ENCODE measurements at places on chromosomes 11 and 22. TPM values are rescaled to one million over a fixed set of nuclear protein-coding genes. Genes with fewer than 3 reads are reported as not detected.
A peak's percentile ranks its signal among the peaks of the same experiment; 100 is the strongest.

DNA sequence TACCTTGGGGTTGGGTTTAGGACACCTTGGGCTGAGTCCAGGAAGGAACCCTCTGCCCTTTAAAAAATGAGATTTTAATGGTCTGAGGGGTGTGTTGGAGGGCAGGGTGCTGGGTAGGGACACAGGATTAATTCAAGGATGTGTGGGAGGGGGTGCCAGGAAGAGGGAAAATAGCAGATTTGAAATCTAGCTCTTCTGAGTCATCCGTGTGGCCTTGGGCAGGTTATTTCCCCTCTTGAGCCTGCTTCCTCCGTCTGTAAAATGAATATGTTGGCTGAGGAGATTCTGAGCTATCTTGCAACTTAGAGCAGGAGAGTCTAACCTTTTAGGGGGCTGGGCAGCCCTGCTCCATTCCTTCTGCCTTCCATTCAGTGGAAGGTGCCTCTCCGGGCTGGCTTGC, 3.0 kb downstream of the TSPAN18 start:
- H3K27ac ChIP-seq: no peak overlapping the region
- peaks cover 41% of the 10 kb centered on the region for H3K27me3 ChIP-seq
- no peaks in the 10 kb centered on the region for H3K36me3 ChIP-seq
- no peak overlapping the region for H3K4me3 ChIP-seq
- no peaks in the 10 kb centered on the region for H3K4me1 ChIP-seq
- DNase-seq: no peak

GRCh38 chr11:1236316-1237127, 13.7 kb downstream of the MUC5B start:
- no peak overlapping the region for H3K4me3 ChIP-seq
- H3K4me1 ChIP-seq: no peaks in the 10 kb centered on the region
- H3K27me3 ChIP-seq: no peaks in the 10 kb centered on the region
- H3K27ac ChIP-seq: no peak overlapping the region
- no peak for DNase-seq
- no peaks in the 10 kb centered on the region for H3K36me3 ChIP-seq

GRCh38 chr11:69475141-69475865, 6.2 kb upstream of the LINC01488 start:
- H3K4me3 ChIP-seq: no peak overlapping the region
- no peaks in the 10 kb centered on the region for H3K36me3 ChIP-seq
- H3K4me1 ChIP-seq: peaks cover 17% of the 10 kb centered on the region
- no peak for DNase-seq
- H3K27ac ChIP-seq: no peak overlapping the region

DNA sequence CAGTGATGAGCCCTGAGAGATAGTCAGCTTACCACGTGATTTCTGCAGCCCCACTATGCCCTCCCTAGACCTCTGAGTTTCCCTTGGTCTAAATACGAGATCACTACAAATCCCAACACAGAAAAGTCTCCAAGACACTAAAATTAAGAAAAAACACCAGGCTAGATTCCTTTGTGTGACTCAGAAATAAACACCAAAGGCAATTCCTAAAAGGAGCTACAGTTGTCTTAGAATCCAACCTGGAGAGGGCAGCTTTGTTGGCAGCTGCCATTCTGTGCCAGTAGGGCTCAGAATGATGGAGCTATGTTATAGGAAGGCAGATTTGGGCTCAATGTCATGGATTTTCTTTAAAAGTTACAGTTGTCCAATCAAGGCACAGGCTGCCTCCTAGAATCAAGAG, 37.1 kb upstream of the HMGXB4 start:
- no peaks in the 10 kb centered on the region for H3K36me3 ChIP-seq
- peaks cover 2% of the 10 kb centered on the region for H3K27me3 ChIP-seq
- no peak overlapping the region for H3K4me3 ChIP-seq
- no peak overlapping the region for H3K27ac ChIP-seq

DNA sequence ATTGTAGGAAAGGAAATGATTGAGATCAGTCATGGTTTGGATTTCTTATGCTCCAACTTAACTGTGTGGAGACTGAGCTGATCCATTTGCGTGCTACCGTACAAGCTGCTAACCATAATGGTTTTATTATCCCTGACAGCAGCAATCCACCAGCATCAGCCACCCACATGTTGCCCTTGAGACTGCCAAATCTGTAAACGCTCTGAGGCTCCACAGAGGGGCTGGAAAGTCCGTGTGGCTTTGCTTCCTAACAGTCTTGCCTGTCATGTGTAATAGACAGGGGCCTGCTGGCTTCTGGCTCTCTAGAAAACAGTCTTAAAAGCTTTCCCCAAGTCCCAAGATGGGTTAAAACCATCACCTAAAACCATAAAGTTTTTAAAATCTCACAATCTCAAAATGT, 30.1 kb downstream of the ATG16L2 start:
- no peak overlapping the region for H3K27ac ChIP-seq
- H3K27me3 ChIP-seq: no peaks in the 10 kb centered on the region
- DNase-seq: peak; percentile 60
- H3K4me1 ChIP-seq: peaks cover 7% of the 10 kb centered on the region

- H3K4me1 ChIP-seq: no peaks in the 10 kb centered on the region
- H3K27ac ChIP-seq: no peak overlapping the region
- no peak for DNase-seq
These were observed 10.5 kb upstream of the MS4A2 start for GRCh38 chr11:60077981-60078380.

GRCh38 chr11:638631-639331, 1.7 kb downstream of the DRD4 start:
- peaks cover 14% of the 10 kb centered on the region for H3K27me3 ChIP-seq
- H3K27ac ChIP-seq: no peak overlapping the region
- H3K4me1 ChIP-seq: peaks cover 11% of the 10 kb centered on the region

- H3K4me1 ChIP-seq: peaks cover 16% of the 10 kb centered on the region
- no peak for DNase-seq
- H3K27ac ChIP-seq: no peak overlapping the region
- no peak overlapping the region for H3K4me3 ChIP-seq
- H3K27me3 ChIP-seq: no peaks in the 10 kb centered on the region
These were observed 2.7 kb downstream of the REXO2 start for GRCh38 chr11:114441921-114442320.

DNA sequence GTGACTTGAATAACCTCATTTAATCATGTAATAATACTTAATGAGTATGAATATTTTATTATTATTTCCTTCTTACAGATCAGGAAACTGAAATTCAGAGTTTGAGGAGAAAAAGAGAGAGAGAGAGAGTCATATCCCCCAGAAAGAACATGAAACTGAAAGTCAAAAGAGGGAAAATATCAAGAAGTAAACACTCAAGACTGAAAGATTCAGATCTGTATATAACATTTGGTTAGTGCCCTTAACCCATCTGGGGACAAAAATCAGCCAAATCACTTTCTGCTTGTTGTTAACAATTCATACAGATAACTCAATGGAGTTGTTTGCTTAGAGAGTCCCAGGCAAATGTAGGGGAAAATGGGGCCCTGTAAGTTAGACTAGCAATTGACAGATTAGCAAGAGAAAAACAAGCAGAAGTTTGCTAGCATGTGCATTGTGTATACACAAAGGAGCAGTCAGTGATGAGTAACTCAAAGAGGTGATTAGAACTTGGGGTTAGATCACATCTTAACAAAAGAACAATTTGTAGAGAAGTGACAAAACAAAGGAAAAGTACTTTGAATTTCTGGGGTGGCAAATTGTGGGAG, 25.9 kb upstream of the MMP13 start:
- no peaks in the 10 kb centered on the region for H3K36me3 ChIP-seq
- peaks cover under 1% of the 10 kb centered on the region for H3K4me1 ChIP-seq
- no peaks in the 10 kb centered on the region for H3K27me3 ChIP-seq
- no peak overlapping the region for H3K4me3 ChIP-seq

DNA sequence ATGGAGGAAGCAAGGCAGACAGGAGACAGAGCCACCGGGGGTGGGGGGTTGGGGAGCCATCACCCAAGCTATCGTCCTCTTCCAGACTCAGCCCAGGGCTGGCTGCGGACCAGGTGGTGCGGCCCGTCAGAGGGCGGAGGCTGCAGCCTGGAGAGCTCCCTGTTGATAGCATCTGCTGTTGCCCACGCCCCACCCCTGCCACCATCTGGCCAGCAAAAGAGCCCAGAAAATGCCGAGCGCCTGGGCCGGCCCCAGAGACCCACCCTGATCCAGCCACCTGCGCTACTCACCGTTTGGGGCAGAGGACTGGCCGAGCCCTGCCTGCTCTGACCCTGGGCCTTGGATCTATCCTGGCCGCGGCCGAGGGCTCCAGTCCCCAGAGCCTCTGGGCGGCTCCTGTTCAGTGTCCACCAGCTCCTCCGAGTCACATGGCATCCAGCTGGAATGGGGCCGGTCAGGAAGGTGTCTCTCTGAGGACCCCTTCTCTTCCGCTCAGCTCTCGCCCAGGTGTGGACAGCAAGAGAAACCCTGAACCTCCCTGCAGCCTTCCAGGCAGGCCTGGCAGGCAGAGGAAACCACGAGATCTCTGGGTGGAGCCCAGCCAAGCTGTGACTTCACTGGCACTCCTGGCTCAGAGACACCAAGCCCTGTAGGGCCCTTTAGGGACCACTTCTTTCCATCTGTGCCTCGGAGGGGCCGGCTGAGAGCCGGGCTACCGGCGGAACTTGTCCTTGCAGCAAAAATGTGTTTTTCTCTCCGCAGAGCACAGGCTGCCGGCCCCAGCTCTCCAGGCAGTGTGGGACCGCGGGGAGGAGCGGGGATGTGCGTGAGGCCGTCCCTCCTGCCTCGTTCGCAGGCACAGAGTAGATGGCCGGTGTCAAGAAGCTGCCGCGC, at the start of gene MRGPRE:
TSS of gene MRGPRE (minus strand) at position 567 of the 894 bp plus-strand sequence. CDS start 3,618 bp downstream, outside the sequence.
- H3K4me3 ChIP-seq: no peak within 1 kb of the TSS
- H3K4me1 ChIP-seq: no peaks in the 10 kb centered on the region
- H3K27ac ChIP-seq: no peak within 1 kb of the TSS
- no peaks in the 10 kb centered on the region for H3K36me3 ChIP-seq
- no peak for DNase-seq

- H3K36me3 ChIP-seq: no peaks in the 10 kb centered on the region
- no peaks in the 10 kb centered on the region for H3K27me3 ChIP-seq
- H3K4me1 ChIP-seq: peaks cover under 1% of the 10 kb centered on the region
- H3K4me3 ChIP-seq: no peak overlapping the region
- DNase-seq: no peak
- no peak overlapping the region for H3K27ac ChIP-seq
These were observed 48.8 kb downstream of the MYEOV start for GRCh38 chr11:69342588-69343330.

The P2RY2 gene
- 0.12 TPM for total RNA-seq

The HTR3B gene
- not detected for total RNA-seq

The OR56A1 gene
- total RNA-seq: not detected

The C22orf42 gene
- total RNA-seq: not detected

The PAMR1 gene
- 12.6 TPM for total RNA-seq

The KCNJ1 gene
- total RNA-seq: 0.14 TPM

The RPS19BP1 gene
- 45.5 TPM for total RNA-seq

The CLMP gene
- total RNA-seq: 26.5 TPM

The OLFML1 gene
- not detected for total RNA-seq

The EIF3F gene
- 260 TPM for total RNA-seq

The KCNQ1OT1 gene
- 2.5 TPM for total RNA-seq

Data from astrocyte (in vitro differentiated cells and primary cell).